Cortex of kidney (tissue), 1 donor: ENCODE measurements at places on chromosomes 13 and 19.

DNA sequence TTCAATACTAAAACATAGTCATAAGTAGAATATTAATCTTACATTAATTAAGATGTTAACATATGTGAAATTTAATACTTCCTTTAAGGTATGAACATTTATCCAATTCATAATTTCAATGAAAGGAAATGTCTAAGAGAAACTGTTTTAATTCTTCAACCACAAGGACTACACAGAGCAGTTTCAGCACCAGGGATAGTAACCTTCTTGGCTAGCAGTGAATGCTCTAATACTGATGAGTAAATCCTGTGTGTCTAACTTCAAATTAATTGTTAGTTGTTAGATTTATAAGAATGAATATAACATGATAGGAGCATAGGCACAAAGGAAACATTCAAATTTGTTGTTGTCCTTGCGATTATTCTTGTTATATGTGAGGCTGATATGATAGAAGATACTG is 15.6 kb upstream of the NBEA start:
- no peak for DNase-seq

DNA sequence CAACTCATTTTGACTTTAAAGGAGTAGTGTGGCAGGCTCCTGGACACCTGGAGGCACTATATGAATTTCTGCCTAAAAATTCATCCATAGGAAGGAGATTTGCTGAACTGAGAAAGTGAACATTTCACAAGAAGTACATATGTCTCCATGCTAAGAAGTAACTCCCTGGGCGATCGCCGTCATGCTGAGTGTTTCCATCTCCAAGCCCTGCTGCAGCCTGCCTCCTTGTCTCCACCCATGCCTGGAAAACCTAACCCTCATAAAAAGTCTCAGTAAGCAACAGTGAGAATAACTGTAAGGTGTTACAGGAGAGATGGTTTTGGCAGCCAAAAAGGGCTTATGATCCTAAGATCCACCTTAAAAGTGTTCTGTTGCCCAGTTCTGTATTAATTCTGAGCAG is 251.3 kb downstream of the SHISA2 start:
- no peak for DNase-seq

DNA sequence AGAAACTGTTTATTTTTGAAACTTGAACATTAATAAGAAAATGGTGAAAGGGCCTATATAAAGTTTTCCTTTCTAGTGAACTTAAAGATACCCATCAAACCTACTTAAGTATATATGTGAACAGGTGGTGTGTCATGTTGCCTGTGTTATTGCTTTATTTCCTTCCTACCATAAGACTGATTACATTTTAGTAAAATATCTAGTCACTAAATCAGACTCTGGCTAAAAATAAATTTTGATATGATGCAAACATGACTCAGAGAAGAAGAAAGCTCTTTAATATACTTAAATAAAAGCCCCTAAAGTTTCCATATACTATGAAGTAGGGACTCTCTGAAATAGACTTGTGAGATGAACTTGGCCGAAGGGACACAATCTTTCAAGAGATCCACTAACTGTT is 35.1 kb upstream of the FBXL3 start:
- DNase-seq = no peak

DNA sequence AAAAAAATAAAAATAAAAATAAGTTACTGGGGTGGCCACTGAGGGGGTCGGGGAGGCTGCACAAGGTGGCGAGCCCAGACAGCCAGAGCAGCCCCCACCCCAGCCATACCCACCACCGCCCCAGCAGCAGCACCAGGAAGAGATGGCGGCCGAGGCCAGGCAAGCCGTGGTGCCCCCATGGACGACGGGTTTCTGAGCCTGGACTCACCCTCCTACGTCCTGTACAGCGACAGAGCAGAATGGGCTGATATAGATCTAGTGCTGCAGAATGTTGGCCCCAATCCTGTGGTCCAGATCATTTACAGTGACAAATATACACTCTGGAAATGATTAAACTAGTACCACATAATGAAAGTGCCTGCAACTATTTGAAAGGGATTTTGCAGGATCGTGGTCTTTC is 71.6 kb upstream of the ZDHHC20 start:
- DNase-seq = no peak

GRCh38 chr13:98399756-98400155 is 177.2 kb downstream of the STK24 start:
- DNase-seq = no peak

- DNase-seq = no peak
Observed at GRCh38 chr19:38742906-38743305, 1.4 kb downstream of the CAPN12 start.

- no peak for DNase-seq
Observed at GRCh38 chr13:94713561-94714182, 1.3 kb upstream of the SOX21 start.

DNA sequence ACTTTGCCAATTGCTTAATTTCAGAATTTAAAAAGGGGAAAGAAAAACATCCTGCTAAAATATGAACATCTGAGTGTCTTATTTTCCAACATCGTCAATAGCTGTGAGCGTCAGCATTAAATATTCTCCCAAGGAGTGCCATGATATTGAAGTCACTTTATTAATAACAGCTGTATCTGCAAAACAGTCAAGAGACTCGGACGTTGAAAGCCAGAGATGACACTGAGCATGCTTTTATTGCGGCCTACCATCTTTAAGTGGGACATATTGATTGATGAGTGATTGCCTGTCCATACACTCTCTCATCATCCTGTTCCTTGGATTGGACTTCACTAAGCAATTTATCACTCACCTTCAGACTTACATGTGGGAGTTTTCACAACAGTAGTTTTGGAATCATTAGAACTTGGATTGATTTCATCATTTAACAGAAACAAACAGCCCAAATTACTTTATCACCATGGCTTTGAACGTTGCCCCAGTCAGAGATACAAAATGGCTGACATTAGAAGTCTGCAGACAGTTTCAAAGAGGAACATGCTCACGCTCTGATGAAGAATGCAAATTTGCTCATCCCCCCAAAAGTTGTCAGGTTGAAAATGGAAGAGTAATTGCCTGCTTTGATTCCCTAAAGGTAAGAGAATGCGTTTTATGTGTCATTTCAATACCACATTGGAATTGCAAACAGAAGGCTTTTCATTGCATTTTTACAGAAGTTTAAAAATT is 53.8 kb downstream of the MBNL2 start:
- DNase-seq = no peak

GRCh38 chr19:32809754-32810153 is 59.8 kb downstream of the SLC7A9 start:
- no peak for DNase-seq

DNA sequence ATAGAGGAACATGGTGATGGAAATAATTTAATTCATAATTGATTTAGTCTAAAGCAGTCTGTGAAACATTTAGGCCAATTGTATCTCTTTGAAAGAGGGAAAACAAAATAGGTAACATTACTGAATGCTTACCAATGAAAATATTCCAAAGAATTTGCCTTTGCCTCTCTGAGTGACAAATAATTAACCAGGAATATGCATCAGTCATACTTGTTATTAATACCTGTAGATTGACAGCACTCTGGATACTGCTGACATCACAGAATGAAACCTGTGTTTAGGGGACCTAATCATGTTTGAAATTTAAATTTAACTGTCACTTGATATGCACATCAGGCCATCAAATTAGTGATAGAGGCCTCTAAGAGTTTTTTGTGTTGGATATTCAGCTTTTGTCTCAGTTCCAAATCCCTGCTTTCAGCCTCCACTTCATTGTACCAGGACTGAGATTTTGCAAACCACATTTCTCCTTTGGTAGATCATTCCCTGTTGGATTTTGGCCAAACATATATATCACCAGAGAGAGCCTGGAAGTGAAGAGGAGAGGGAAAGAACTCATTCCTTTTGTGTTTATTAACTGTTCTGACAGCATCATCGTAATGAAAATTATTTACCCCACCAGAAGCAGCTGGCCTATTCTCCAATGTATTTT is 64.8 kb upstream of the KLHL1 start:
- DNase-seq = no peak

- DNase-seq = no peak
Observed at GRCh38 chr13:87671031-87671752, at the start of gene SLITRK5. Gene SLITRK5, plus strand, starts transcription at chr13:87671371. Its CDS starts 4,018 bp downstream, at chr13:87675389.

DNA sequence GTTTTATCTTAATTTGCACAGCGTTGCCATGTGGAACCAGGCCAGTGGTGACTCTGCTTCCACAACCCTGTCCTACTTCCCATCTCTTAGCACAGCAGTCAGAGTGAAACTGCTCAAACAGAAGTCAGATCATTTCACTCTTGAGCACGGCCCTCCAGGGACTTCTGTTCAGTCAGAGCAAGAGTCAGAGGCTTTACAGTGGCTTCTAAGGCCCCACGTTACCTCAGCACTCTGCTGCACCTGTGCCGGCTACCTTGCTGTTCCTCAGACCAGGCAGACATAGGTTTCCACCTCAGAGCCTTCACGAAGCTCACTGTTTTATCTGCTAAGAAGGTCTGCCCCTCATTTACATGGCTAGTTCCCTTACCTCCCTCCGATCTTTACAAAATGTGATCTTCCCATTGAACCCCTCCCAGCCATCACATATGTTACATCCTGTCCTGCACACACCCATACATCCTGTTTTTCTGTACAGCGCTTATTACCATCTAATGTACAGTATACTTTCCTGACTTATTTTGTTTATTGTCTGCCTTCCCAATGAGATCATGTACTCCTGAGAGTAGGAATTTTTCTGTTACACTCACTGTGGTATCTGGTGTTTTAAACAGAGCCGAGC is 41.6 kb downstream of the TM9SF2 start:
- DNase-seq = no peak

DNA sequence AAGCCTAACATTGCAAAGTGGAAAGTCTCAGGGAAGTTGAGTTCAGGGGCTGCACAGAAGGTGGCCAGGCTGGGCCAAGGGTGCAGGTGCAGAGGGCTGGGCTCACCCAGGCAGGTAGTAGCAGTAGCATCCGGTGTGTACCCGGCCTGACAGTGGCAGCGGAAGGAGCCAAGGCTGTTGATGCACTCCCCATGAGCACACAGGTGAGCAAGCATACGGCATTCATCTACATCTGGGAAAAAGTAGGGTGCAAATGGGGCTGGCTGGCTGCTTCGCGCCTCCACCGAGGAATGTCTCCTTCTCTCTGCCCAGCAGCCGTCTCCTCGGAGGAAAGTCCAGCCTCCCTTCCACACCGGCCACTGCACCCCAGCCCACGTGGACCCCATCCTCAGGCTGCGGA is 30.6 kb downstream of the CCL25 start:
- DNase-seq = no peak

DNA sequence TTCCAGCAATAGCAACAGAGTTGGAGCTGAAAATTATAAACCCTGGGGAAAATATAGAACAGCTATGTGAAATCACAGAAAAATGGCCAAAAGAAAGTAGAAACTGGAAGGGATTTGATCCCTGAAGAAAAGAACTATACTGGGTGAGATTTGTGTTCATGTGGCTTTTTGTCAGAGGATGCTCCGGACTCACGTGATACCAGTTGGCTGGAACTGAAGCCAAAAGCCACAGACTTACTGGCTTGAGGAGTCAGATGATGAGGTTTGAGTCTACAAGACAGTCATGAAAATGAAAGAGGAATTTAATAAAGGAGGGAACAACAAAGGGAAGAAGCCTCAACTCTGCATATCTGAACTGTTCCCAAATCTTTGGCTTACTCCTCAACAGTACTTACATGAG is 427.1 kb downstream of the GPC5 start:
- DNase-seq = no peak

GRCh38 chr13:99218545-99218944 is 17.9 kb downstream of the UBAC2 start:
- DNase-seq = no peak
